GOT3 (cell line): ENCODE measurements at places on chromosomes 3 and 15.

- peak; percentile 5 for DNase-seq
These were observed 111.6 kb downstream of the RAB11A start for GRCh38 chr15:65980824-65981456.

DNA sequence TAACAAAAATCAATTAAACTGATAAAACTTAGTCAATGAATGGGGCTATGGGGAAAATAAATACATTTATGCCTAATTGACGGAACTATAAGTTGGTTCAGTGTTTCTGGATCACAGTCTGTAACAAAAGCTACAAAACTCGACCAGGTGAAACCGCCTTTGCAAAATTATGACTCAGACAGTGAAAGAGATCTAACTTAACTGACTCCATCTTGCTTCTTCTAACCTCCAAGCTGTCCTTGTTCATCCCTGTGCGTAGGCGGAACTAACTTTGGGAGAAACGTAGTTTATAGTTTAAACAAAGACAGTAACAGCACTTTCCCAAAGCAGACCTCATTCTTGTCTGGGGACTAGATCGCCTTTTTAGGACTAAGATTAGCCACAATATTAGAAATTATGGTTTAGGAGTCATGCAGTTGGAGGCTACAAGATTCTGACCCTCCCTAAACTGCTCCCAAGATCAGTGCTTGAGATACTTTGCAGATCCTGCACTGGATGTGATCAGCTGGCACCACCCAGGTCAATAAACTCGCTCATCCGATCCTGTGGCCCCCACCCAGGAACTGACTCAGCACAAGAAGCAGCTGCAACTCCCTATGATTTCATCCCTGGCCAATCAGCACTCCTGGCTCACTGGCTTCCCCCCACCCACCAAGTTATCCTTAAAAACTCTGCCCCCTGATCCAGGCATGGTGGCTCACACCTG is 7.2 kb upstream of the MFGE8 start:
- DNase-seq = no peak

DNA sequence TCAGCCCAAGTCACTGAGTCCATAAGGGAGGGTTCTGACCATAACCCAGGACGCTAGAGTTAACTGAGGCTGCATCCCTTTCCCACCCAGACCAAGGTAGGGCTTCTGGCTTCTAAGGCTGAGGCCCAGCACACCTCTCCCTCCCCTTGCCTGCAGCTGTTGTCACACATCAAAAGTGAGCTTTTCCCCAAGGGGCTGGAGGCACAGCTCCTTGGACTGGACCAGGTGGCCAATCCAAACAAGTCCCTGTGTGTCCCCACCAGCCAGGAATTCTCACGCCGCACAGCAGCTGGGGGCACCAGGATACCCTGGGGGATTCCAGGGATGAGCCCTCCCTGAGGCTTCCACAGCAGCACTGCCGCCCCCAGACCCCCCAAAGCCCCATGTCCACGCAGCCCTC is 22.3 kb upstream of the ISLR2 start:
- no peak for DNase-seq

- no peak for DNase-seq
These were observed 439.8 kb upstream of the ARRDC4 start for GRCh38 chr15:97520689-97521088.

GRCh38 chr15:70875001-70875782 is 17.0 kb downstream of the THAP10 start:
- DNase-seq = no peak

DNA sequence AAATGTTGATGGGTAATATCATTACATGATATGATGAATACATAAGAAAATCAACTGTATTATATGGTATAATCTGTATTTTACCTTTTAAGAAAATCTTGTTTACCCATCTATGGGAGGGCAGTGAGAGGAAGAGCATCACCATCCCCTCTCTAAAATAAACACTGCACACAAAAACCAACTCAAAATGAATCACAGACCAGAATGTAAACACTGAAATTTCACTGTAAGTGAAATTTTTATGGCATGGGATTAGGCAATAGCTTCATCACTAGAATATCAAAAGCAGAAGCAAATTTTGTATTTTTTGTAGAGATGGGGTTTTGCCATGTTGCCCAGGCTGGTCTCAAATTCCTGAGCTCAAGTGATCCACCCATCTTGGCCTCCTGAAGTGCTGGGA is 26.2 kb downstream of the IFT80 start:
- DNase-seq = no peak

- no peak for DNase-seq
These were observed 167.3 kb downstream of the XXYLT1 start for GRCh38 chr3:195103623-195104022.
